ENCODE measurements at places on chromosomes 7 and 10. TPM values are rescaled to one million over a fixed set of nuclear protein-coding genes. Genes with fewer than 3 reads are reported as not detected.

The GNAT3 gene
- not detected for total RNA-seq

DNA sequence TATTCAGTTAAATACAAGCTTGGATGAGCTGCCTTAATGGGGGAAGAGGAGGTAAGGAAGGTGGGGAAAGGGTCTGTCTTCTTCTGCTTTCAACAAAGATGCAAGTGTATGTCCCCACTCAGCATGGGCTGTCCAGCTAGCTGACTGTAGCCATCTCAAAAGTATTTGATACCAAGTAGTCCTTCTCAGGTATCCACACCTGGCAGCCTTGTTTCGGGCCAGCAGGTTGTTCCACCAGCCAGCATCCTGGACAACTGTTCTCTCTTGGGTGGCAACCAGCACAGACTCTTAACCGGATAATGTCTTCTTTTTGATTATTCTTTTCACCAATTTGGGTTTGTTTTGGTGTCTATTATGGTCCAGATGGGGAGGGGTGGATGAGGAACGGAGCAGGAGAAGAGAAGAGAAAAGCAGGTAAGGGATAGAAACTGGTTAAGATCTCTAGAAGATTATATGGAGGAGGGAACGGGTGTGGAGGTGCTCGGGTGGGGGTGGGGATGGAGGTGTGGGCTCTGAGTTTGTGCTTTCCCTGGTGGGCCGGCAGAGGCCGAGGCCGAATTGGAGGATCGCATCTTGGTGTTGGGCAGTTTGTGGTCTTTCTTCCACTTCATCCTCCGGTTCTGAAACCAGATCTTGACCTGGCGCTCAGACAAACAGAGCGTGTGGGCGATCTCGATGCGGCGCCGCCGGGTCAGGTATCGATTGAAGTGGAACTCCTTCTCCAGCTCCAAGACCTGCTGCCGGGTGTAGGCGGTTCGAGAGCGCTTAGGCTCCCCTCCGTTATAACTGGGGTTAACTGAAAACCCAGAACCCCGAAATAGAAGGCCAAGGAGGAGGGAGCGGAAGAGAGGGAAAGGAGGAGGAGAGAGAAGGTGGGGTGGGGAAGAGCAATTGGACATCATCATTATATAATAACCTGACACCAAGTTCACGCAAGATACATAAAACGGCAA, 1.5 kb downstream of the HOXA4 start:
- DNase-seq, result peak; percentile 48

DNA sequence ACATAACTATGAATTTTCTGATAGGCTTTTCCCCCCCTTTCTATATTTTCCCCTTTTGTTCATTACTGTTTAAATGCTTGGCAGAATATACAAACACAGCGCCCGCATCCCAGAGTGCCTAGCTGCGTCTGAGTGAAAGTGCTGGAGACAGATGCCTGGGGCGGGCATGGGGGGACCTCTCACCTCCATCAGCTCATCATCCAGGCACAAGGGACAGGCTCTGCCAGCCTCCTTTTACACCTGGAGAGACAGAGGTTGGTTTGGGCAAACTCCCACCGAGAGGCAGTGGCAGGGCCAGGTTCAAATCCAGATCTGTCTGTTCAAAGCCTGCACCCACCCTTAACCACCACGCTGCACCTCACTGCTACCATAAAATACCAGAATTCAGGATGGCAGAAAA, 104.5 kb downstream of the FAM53B start:
- no peak for DNase-seq

DNA sequence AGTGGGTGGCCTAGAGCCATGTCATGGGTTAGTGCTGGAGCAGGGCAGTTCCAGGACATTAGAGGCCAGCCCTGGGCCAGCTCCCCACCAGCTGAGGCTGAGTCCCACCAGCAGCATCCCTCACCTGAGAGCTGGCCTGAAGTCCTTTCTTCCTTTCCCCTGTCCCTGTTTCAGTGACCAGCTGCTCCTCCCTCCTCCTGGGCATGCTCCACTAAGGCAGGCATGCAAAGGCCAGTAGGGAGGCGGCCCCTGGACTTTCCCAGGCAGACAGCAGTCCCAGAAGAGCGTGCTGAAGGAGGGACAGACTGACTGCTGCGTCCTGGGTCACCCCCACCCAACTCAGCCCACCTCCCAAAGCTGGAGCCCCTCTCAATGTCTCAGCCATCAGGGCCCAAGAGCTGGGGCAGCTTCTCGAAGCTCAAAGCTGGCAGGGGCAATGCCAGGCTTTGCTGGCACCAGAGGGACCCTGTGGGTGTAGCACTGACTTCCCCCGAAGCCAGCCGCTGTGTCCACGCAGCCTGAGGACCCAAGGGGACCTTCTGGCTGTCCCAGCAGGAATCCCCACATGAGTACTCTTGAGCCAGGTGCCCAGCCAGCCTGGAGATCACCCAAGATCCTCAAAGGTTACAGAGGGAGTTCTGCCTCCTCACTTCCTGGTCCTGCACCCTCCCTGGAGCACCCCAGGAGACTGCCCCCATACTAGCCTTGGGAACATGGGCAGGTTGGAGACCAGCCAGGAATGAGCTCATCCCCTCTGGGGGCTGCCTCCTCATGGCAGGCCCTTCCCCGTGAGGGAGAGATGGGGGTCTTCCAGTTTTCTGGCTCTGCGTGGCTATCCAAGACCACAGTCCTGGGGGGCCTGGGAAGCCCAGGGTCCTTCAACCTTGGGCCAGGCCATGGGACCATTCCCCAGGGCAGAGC, 35.2 kb upstream of the RET start:
- no peak for DNase-seq

GRCh38 chr7:98852826-98853225, 17.0 kb downstream of the TMEM130 start:
- no peak for DNase-seq

GRCh38 chr7:116981939-116982338, 28.6 kb downstream of the ST7 start:
- no peak for DNase-seq

The CTNNA3 gene
- total RNA-seq, result 1.0 TPM

- no peak for DNase-seq
These were observed 19.2 kb upstream of the MICALL2 start for GRCh38 chr7:1478480-1478879.

DNA sequence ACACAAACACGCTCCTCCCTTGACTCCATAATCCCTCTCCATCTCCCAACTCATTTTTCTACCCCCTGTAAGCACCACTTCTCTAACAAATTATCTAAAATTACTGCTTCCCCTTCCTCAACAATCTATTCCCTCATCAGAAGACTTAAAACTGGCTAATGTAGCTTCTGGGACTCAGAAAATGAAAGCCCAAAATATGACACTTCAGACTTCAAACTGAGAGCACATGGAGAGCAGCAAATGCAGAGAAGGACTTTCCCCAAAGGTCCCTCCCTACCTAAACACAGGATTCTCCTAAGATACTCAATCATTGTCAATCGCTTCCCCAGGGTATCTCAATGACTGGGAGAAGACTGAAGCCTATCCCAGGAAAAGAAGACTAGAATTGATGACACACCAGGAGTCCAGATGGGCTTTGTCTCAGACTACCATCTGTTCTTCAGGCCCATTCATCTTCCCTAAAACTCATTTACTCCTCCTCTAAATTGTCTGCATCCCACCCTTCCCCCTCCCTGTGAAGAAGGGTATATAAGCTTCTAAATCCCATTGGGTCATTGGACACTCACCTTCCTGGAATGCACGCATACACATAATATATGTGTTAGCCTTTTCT, 39.2 kb downstream of the ST8SIA6 start:
- no peak for DNase-seq

DNA sequence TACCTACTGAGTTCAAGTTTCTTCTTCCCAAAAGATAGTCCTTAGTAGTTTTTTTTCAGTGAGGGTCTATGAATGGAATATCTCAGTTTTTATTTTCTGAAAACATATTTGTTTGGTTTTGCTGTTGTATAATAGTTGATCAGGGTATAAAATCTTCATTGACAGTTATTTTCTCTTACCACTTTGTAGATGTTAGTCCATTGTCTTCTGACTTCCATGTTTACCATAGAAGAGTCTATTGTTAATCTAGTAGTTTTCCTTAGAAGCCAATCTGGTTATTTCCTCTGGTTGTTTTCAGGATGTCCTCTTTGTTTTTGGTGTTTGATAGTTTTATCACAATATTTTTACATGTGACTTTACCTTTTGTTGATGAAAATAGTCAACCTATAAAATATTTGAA, 5.5 kb upstream of the ZNF777 start:
- no peak for DNase-seq

The CYP3A7 gene
- 0.39 TPM for total RNA-seq

DNA sequence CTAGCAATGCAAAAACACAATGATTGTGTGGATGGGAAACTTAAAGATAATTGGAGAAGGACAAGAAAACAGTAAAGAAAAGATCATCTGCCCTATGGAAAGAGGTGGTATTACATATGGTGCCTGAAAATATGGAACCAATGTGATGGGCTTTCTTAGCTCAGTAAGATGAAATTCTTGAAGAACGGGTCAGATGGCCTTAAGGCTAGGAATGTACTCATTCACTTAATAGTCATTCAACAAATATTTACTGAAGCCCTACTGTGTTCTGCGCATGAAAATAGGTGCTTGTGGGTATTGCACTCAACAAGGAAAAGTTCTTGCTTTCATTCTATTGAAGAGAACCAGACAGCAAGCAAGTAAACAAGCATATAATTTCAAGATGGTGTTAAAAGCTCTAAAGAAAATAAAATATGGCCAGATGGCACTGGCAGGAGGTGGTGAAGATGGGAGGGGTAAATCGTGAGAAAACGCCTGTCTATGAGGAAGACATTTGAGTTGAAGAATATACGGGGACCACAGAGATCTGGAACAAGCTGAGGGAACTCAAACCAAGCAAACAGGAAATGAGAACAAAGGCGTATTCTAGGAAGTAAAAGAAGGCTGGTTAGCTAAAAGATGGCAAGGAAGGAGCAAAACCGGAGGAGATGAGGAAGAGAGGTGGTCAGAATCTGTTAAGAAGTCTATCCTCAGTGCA, 179.7 kb downstream of the ANK3 start:
- no peak for DNase-seq

Measured in left colon (tissue), 2 donors.